ENCODE measurements at places on chromosomes 13 and 19.
A peak's percentile ranks its signal among the peaks of the same experiment; 100 is the strongest.

DNA sequence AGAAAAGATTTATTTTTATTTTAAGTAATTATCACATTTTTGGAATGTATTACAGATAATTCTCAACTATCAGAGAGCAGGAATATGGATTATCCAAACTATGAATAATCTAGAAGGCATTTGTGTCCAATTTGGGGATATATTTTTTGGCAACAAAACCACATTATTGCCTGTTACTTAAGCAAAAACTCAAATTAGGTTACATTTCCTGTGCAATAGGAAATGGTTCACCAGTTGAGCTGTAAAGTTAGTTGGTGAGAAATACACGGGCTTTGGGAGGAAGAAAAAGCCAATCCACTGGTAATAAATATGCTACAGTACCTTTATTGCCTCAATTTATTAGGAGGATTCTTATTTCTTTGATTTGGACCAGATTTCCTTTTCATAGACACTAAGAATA is 1075.2 kb downstream of the PCDH9 start:
- DNase-seq: no peak

- no peak for DNase-seq
Measured at GRCh38 chr13:94236872-94237271, 242.6 kb downstream of the DCT start.

- peak; percentile 58 for DNase-seq
Measured at GRCh38 chr19:511101-511851, 4.0 kb downstream of the TPGS1 start.

GRCh38 chr13:112704308-112705145 is 14.7 kb downstream of the ATP11A start:
- DNase-seq: peak; percentile 42

GRCh38 chr19:41431426-41432386 is 4.5 kb upstream of the B3GNT8 start:
- no peak for DNase-seq

DNA sequence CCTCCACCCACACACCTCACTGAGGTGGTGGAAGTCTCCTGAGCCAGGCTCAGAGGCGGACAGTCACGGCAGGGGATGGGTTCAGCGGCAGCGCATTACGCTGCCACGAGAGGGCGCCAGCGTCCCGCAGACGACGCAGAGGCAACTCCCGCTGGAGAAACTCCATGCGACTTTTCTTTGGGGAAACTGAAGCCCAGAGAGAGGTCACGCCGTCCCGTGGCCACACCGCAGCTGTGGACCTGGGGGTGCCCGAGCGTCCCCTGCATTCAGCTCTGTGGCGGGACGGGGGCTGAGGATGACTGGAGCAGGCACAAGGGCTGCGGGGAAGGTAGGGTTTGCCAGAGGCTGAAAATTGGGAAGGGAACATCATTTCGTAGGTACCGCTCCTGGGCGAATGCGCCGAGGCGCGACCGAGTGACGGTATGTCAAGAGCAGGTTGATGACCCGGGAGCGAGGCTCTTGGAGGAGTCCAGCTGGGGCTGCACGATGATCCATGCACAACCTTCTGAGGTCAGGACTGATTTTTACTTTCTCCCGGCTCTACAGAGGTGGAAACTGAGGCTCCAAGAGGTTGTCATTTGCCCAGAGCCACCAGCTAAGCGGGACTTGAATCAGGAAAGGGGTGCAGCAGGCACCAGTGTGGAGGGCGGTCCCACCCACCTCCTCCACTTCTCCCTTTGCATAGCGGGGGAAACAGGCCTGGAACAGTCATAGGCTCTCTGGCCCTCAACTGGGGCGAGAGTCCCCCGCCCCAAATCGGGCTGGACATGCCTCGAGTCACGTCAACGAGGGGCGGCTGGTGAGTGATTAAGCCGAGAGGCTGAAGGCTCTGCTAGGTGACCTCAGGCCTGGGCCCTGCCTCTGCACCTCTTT is 690 bp upstream of the ARRDC2 start:
- peak; percentile 92 for DNase-seq

DNA sequence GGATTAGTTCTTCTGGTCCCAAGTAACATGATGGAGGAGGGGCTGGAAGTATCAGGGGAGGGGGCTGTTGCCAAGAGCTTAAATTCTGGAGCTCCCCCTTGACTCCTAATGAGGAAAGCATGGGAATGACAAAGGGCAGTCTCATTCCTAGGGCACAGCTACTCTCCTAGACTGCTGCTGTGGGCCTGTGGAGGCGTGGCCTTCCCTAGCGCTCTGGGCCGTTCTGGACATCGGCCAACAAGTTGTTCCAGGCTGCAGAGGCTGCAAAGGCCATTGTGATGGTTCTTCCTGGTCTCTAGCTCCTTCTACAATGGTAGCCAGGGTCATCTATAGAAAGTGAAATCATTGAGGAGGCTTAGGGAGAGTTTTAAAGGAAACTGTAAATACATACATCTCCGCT is 916.6 kb downstream of the DIAPH3 start:
- peak; percentile 64 for DNase-seq

- no peak for DNase-seq
Measured at GRCh38 chr19:8421484-8422461, 8.7 kb downstream of the MARCHF2 start.

DNA sequence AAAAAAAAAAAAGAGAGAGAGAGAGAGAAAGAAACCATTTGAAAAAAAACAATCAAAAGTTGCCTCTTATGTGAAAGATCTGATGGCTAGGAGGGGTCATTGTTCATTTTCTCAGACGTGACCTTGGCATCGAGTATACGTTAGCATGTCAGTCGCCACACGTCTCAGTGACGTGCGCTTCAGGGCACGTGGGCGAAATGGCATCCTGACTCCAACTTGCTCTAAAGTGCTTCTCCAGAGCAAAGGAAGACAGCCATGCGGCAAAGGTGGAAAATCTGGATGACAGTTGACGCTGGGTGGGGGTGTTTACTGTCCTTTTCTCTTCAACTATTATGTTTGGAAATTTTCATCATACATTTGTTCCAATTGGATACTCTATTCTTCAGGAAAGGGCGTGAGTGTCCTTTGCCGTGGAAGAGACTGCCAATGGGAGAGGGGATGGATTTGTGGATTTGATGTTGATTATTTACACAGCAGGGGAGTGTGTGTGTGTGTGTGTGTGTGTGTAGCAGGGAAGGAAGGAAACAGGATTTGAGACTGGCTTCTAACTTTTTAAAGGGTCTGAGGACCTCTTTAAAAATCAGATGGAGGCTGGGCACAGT is 25.0 kb downstream of the KLF2 start:
- no peak for DNase-seq

DNA sequence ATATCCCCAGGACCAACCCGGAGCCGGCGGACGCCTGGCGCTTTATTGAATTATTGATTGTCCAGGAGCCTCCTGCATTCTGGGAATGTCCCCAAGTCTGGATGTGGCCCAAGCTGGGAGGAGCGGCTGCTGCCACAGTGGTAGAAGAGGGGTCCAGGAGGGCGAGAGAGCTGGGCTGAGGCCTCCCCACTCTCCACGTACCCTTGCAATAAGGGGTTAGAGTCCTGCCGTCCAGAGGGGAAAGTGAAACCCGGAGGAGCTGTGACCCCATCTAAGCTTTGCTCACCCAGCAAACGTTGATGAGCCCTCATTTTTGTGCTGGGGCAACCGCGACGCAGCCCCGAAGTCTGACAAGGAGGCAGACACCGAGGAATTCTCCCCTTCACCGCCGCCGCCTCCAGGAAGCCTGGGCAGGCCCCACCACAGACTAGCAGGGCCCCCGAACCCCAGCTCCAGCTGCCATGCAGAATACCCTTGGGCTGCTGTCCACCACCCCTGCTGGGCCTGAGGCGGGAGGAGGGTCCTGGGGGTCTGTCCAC is 1.4 kb upstream of the C2CD4C start:
- DNase-seq: peak; percentile 45

DNA sequence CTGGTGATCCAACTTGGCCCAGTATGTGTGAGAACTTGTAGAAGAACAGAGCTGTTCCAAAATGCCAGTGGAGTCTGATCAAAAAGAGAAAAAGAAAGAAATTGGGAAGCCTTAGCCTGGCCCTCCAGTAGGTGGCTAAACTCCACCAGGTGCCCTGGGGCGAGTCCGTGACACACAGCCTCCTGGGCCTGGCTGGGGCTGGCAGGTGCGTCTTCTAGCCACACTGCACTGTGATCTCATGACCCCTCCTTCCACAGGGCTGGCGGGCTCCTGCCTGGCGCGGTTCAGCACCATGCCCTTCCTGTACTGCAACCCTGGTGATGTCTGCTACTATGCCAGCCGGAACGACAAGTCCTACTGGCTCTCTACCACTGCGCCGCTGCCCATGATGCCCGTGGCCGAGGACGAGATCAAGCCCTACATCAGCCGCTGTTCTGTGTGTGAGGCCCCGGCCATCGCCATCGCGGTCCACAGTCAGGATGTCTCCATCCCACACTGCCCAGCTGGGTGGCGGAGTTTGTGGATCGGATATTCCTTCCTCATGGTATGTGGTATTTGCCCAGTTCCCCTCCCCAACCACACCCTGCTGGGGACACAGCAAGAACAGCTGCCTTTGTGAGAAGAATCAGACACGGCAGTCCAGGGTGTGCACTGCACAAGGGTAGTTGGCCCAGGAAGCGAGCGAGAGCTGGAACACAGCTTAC is 53.7 kb downstream of the RAB20 start:
- no peak for DNase-seq

Measured in sciatic nerve (tissue), 2 donors.